Right atrium auricular region (tissue), 2 donors: ENCODE measurements at places on chromosomes 12 and 14. TPM values are rescaled to one million over a fixed set of nuclear protein-coding genes. Genes with fewer than 3 reads are reported as not detected.

DNA sequence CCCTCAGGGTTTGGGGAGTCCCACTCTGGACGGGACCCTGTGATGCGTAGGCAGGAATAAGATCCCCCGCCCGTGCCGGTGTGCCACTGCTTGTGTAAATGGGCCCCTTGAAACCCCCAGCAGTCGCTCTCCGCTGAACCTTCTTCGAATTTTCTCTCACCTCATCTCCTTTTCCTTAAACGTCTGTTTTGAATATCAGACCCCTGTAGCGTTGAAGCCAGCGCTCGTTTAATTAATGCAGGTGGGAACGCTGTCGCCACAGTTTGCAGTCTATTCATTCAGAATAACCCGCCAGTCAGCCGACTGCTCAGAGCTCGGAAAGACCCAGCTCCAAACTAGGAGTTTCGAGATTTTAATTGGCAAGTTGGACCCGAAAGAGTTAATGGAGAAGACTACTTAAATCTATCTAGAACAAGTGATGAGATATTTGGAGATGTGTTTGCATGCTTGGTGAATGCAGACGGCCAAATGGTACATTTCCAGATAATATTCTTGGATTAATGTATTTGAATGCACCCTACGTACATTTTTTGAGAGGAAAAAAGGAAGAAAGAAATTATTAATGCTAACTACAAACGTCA lies 739 bp upstream of the PPP2R5E start:
- H3K36me3 ChIP-seq: peaks cover 5% of the 10 kb centered on the region
- no peaks in the 10 kb centered on the region for H3K4me1 ChIP-seq
- peak overlapping the region; percentile 93 for H3K4me3 ChIP-seq
- no peak for DNase-seq
- no peaks in the 10 kb centered on the region for H3K27me3 ChIP-seq

CTSG gene
- total RNA-seq: not detected

NKX2-1 gene
- total RNA-seq: not detected

OAS2 gene
- total RNA-seq: 6.0 TPM

GRCh38 chr12:49288412-49288853 lies 6.5 kb upstream of the PRPH start:
- DNase-seq: peak; percentile 67
- H3K27me3 ChIP-seq: no peaks in the 10 kb centered on the region
- H3K4me3 ChIP-seq: no peak overlapping the region
- H3K27ac ChIP-seq: no peak overlapping the region

DNA sequence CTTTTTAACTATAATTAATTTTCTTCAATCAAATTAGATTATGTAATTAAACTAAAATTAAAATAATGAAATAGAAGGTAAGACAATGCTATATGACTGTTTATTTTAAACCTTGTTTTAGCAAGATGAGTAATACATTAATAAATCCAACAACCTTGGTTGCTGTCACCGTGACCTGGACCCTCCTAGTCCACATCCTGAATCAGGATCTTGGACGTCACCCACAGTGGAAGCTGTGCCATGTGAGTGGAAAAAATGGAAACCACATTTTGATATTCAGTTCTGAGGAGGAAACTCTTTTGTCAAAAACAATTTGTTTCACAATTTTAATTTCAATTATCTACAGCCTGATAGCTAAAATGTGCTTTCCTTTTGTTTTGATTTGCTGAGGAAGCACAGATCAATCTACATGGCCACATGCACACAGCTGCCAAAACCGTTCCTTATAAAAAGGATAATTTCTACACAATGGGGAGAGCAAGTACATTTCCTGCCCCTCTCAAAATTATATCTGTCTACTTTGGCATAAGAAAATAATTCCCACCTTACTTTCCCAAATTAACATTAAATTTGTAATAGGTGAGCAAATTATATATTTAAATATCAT lies 255.5 kb downstream of the RASSF9 start:
- no peak for DNase-seq
- no peak overlapping the region for H3K27ac ChIP-seq
- H3K27me3 ChIP-seq: no peaks in the 10 kb centered on the region
- H3K4me1 ChIP-seq: no peaks in the 10 kb centered on the region
- no peaks in the 10 kb centered on the region for H3K36me3 ChIP-seq
- H3K4me3 ChIP-seq: no peak overlapping the region

GRCh38 chr14:23478109-23478759 lies 8.7 kb downstream of the NGDN start:
- no peak overlapping the region for H3K4me3 ChIP-seq
- peak; percentile 72 for DNase-seq
- H3K4me1 ChIP-seq: no peaks in the 10 kb centered on the region
- no peaks in the 10 kb centered on the region for H3K27me3 ChIP-seq
- H3K27ac ChIP-seq: no peak overlapping the region

FOXN4 gene
- not detected for total RNA-seq
